ENCODE measurements at places on chromosomes 16 and 17.

- DNase-seq: no peak
Measured at GRCh38 chr16:56983211-56983751, 6.1 kb upstream of the NLRC5 start.

DNA sequence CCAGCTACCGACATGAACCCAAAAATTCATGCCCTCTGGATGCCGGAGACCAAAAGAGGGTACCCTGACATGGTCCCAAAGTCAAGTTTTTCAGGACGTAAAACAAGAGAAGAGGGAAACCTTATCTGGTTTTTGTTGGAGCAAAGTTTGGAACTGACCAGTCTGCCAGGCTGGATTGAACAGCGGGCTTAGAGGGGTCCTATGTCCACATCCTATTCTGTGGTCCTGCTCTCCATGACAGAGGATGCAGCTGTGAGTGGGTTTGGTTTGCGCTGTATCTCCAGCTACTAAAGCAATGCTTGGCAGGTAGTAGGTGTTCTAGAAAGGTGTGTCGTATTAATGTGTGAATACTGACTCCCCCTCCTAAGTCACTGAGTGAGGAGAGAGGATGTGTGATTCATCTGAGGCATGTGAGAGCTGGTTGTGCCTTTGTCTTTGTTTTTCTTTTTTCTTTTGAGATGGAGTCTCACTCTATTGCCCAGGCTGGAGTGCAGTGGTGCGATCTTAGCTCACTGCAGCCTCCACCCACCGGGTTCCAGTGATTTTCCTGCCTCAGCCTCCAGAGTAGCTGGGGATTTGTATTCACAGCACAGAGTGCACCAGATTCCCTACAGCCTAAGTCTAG lies 31.0 kb downstream of the PMM2 start:
- no peak for DNase-seq

GRCh38 chr16:69095193-69095592 lies 10.3 kb upstream of the HAS3 start:
- DNase-seq: no peak

DNA sequence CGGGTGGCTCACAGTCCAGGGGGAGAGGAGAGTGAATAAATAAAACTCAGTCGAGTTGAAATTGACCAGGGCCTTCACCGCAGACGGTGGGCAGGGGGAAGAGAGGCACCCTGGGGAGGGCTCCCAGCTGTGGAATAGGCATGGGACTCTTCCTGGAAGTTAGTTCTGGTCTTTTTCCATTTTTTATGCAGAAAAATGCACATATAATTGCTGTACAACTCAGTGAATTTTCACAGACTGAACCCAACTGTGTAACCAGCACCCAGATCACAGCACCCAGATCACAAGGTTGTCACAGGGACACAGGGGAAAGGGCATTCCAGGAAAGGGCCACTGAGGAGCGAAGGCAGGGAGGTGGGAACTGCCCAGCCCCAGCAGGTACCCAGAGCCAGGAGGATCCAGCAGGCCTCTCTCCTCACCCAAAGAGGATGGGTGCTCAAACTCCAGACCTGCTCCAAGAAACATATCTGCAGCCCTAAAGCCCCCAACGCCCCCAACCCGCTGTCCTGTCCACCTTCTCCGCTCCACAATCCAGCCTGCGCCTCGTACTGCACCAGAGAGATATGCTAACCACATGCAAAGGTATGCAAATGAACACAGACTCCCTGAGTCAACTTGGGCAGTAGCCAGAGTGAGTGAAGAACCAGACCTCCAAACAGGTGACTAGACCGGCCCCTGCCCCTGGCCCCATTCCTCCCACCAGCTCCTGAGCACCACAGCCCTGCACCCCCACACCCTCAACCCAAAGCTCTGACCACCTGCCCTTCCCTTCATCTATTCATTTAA lies 29.1 kb upstream of the EIF1 start:
- no peak for DNase-seq

GRCh38 chr17:9865586-9865985 lies 39.5 kb downstream of the RCVRN start:
- DNase-seq: no peak

DNA sequence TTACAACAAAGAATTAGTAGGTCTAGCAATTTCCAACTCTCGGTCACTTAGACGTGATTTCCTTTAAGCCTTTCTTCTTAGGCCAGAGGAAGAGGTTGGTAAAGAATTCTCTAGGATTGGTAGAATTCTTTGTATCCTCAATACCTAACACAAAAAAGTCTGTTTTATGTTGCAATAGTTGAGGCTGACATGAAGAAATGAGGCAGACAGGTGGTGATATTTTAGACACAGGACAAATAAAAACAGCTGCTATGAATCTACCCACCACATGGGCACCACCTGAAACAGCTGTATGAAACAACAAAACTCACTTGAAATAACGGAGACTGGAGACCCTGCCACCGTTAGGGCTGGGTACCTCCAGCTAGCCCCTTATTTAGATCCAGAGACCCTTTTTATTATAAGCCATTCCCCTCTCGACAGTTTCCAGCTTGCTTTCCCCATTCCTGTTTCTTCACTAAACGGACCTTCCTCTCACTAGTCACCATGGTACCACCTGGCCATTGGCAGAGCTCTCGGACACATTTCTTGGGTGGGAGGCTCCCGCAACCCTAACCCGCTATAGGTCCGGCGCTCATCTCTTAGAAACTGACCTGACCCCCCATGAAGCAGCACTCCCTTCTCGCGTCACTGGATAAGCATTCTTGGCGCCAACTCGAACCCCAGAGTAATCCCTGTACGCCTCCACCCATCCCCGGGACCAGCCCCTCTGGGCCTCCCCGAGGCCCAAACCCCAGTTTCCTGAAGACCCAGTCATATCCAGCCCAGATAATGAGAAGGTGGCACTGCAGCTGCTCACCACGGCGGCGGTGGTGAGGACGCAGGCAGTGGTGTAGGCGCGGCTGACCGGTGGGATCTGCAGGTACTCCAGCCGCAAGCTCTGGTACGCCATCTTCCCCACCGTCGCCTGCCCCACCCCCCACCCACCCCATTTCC lies at the start of gene DERL2:
Gene DERL2, minus strand, starts transcription at position 909 of the 936 bp plus-strand sequence. Its CDS starts 17 bp downstream, at position 892.
- DNase-seq: no peak

DNA sequence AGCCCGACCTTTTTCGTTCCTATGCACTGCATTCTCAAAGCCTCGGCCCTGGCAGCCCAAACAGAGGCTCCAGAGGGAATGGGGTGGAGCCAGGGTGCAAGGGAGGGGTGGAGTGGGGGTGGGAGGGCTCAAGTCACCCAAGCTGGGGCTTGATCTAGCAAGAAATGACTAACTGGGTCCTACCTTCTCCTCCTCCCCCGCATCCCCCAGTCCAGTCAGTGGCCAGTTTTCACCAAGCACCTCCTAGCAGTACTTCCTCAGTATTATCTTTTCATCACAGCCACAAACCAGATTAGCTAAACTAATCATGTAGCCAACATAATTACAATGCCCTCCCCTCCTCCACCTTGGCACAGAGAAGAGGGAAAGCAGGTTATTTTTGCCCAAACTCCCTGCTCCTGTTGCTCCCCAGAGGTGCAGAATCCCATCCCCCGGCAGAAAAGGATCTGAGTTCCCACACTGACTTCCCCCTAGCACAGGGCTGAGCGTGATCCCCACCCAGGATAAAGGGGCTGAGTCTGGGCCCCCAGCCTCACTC lies 2.2 kb downstream of the JUP start:
- no peak for DNase-seq

GRCh38 chr17:44761932-44762810 lies 3.4 kb downstream of the ADAM11 start:
- no peak for DNase-seq

DNA sequence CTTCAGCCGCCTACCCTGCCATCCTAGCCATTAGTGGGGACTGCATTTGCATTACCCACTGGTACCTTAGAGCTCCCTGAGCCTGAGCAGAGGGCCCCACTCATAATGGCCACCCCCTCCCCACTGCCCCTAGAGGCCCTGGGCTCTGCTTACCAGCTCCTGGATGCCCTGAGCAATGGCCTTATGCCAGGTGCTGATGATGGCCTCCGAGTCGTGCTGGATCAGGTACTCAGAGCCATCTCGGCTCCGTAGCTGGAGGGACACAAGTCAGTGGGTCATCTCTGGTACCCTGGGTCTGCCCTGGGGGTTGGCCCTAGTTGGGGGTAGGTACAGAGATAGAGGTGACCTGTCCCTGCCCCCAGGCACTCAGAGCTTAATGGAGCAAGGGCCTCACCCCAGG lies 34.9 kb downstream of the ARHGAP27 start:
- no peak for DNase-seq

- peak; percentile 24 for DNase-seq
Measured at GRCh38 chr16:68644715-68645493, at the start of gene CDH3. Gene CDH3 (plus strand): TSS chr16:68645310. CDS start chr16:68645380, 70 bp downstream.

DNA sequence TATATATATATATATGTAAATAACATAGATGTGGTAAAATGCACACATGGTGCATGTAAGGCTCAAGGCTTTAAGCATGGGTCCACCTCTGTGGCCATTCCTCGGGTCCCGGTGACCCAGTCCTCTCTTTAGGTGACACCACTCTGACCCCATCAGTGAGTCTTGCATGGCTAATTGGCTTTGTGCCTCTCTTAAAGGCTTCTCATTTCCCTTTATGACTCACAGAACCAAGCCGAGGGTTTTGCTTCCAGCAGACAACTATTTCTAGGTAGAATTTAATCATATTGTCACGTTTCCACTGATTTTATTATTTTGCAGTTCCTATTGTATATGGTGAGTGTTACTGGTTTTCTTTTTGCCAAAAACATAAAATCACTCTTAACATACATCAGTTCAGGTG lies 59.7 kb downstream of the PLCG2 start:
- DNase-seq: no peak

- DNase-seq: no peak
Measured at GRCh38 chr16:84119368-84119767, 2.6 kb upstream of the MBTPS1 start.

DNA sequence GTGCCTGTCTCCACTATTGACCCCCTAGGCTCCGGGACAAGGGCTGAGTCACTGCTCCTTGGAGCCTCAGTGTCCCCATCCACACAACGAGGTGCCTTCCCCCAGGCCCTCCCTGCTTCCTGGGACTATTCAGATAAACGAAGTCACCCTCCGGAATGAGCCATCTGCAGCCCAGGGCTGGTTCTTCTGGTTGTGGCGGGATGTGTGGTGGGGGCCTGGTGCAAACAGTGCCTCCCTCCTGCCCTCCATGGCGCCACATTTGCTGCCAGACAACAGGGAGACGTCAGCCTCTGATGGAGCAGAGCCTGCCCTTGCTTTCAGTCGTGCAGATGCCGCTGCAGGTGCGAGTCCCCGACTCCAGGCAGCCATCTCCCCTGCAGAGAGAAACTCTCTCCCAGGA lies 5.1 kb upstream of the KRT16 start:
- DNase-seq: no peak

DNA sequence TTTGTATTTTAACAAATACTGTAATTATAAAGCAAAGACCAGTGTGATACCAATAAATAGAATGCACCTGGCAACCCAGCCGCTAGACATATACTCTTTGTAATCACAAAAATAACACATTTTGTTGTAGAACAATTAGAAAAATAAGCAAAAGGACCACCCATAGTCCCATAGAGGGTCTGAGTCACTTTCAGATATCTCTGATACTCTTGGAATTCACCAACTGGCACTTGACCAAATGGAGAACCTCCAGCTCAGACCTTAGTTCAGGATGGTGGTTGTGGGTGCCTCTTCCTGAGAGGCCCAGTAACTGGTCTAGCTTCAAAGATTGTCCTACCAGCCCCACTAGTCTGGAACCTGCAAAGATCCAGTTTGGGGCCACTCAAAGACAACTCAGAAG lies 789 bp upstream of the TERF2 start:
- no peak for DNase-seq

DNA sequence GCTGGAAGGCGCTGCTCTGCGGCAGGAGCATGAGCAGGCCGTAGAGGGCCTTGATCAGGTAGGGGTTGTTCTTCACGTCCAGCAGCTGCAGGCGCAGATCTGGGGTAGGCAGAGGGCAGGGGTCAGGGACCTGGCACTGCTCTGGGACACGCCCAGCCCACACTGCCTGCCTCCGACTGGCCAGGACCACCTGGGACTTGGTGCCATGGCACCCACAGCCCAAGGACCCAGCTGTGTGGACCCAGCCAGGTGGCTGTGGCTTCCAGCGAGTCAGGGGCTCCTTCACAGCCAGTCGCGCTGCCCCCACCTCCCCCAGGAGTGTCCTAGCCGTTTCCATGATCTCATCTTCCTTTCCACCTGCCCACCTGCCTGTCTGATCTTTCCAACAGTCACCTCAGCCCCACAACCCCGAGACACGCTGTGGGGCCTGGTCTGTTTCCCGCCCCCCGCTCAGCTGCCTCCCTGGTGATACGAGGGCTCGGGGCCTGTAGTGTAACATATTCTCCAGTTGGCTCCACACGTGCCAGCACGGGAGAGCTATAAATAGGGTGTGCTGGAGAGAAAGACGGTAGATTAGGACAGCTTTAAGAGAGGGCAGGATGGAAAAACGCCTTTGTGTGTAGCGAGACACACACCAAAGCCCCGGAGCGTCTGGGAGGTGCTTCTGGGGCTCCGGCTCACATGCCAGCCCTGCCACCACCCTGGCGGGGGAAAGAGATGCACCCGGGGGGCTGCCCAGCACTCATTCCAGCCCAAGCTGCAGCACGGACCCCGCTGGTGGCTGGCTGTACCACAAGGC lies 7.2 kb upstream of the MTSS2 start:
- DNase-seq: no peak

DNA sequence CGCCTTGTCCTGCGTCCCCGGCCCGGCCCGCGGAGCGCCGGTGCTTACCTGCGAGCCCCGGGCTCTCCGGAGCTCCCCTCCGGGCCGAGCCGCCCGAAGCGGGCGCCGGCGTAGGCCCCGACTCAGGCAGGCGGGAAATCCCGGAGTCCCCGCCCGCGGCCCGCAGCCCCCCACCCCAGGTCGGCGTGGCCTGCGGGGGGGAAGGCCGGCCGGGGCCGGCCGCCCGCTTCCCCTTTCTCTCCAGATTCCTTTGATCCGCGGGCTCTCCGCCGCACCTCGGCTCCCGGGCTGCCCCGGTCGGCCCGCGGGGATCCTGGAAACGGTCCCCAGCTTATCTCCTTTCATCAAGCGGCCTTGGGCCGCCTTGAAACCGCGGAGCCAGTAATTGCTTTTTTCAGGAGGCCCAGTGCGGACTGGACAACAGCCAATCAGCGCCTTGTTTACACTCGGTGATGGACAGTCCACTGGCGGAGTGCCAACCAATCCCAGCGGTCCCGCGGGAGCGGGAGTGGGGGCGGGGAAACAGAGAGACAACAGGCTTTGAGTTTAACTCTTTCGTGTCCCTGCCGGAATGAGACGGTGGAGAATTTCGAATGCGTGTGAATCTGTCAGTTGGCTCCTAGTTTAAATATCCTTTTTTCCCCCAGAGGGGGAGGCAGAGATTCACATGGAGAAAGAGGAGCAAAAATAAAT lies 1.4 kb upstream of the BAHCC1 start:
- peak; percentile 54 for DNase-seq
